ENCODE measurements at places on chromosomes 2 and 18.

DNA sequence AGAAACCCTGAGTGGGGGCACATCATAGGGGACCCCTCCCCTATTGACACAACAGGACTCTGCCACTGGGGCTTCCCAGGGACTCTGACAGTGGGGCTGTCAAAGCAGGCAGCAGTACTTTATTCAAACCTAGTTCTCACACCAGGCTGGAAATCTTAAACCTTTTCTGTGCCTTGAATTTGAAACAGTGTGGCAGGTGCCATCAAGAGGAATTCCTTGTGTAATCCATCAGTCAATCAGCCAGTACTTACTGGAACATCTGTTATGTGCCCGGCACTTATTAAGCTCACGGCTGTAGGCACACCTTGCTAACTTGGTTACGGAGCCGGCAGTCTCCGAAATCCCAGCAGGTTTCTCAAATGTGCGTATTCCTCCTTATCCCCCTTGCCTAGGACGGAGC lies 12.0 kb downstream of the GLI2 start:
- DNase-seq: no peak

GRCh38 chr2:7016601-7017211 lies 99.5 kb downstream of the RNF144A start:
- no peak for DNase-seq

DNA sequence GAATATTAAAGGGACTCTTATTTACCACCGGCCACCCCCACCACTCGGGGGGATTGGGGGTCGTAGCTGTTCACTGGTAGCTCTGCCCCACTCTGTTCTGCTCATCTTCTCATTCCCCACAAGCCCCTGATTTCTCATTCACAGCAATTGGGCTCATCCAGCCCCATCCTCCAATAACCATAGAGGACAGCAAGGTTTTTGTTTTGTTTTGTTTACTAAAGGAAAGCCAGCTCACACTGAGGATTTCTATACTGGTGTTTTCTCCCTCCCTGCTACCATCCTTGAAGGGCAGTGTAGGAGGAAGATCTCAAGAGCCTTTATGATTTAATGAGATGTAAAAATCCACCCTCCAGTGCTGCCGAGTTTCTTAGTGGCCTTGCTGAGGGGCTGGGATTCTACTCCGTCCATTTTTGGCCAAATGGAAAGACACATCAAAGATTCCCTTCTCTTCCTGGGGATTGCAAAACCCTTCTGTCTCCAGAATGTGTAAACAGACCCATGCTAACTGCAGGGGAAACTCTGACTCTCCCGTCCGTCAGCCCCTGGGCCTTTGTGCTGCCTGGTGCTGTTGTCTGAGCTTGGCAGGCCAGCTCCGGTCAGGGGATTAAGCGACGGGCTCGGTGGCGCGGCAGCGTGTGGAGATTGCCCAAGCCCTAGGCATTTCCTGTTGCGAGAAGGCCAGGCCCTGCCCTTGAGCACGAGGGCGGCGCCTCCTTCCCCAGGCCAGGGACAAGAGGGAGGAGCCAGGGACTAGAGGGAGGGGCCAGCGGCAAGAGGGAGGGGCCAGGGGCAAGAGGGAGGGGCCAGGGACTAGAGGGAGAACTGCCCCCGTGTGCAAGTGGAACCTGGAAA lies 165.0 kb downstream of the ANTXR1 start:
- DNase-seq: no peak

GRCh38 chr2:75310876-75311275 lies 111.6 kb upstream of the TACR1 start:
- no peak for DNase-seq

DNA sequence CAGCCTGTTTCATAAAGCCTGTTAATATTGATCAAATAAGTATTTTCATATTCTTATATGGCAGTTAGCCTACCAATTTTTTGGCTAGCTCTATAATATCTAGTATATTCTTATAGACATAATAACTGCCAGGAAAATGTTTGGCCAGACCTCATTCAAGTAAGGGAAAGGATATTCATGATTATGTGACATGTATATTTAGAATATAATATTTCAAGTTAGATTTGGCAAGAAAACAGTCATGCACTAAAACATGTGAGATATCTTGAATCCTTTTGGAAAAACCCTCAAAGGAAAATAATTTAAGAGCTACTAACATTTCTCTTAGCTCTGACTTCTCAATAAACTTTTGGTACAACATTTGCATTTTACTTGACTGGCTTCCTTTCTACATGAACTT lies 694.1 kb downstream of the PLCL1 start:
- DNase-seq: no peak

- DNase-seq: no peak
These were observed 187.2 kb upstream of the FANCL start for GRCh38 chr2:58428096-58429013.

DNA sequence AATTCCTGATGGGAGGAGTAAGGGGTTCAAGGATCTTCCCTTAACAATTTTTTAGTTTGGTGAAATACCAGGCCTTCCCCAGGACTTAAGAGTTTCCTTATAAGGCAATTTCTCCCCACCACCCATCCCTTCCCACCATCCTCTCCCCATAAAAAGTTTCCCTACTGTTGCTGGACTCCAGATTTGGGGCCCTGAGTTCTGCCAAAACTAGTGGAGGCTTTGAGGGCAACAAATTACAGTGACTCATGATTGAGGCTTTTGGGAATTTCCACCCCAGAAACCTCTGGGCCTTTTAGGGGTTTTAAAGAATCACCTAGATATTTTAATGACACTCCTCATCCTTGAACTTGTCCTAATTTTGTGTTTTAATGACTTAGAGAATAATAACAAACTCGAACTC lies 14.3 kb upstream of the EN1 start:
- no peak for DNase-seq
